Stimulated activated CD8-positive, alpha-beta memory T cell treated with anti-CD3 and anti-CD28 coated beads, Interleukin-7, amount 100 ng/mL, for 4 hours (primary cell): ENCODE measurements at places on chromosomes 1 and 21.

- no peak for DNase-seq
Observed at GRCh38 chr1:41362749-41363590, 1.7 kb downstream of the FOXO6 start.

GRCh38 chr1:91569411-91570119 lies 68.9 kb downstream of the CDC7 start:
- no peak for DNase-seq

DNA sequence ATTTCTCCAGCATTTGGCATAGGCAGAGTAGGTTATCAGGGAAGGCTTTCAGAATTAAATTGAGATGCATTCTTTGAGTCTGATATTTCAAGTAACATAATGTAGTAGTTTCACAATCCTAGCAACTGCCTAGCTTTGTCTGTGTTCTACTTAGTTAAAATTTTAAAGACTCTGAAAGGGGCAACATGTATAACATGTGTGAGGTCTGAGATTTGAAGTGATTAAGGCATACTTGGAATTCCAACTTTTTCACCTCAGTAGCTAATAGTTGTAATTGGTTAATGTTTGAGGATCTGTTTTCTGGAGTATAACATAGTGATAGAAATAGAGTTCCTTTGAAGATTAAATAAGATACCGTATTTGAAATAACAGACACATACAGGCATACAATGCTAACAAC lies 335.2 kb upstream of the BEND5 start:
- DNase-seq, result no peak

- DNase-seq, result no peak
Observed at GRCh38 chr1:222790115-222790514, 24.7 kb upstream of the DISP1 start.

DNA sequence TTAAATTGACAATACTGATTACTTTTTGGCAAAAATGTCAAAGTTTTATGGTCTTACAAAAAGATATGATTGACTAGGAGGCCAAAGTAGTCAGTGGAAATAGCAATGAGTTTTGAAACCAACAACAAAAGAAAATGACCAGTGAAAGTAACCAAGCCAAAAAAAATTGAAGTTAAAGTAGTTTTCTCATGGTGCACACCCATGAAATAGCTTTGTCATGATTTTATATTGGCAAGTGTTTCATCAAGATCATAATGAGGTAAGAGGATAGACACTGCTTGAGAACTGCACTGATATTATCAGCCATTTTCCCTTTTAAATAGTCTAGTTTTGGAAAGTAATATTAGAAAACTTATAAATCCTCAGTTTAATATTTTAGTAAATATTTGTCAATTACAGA lies 206.2 kb upstream of the ADAMTS5 start:
- DNase-seq, result no peak

DNA sequence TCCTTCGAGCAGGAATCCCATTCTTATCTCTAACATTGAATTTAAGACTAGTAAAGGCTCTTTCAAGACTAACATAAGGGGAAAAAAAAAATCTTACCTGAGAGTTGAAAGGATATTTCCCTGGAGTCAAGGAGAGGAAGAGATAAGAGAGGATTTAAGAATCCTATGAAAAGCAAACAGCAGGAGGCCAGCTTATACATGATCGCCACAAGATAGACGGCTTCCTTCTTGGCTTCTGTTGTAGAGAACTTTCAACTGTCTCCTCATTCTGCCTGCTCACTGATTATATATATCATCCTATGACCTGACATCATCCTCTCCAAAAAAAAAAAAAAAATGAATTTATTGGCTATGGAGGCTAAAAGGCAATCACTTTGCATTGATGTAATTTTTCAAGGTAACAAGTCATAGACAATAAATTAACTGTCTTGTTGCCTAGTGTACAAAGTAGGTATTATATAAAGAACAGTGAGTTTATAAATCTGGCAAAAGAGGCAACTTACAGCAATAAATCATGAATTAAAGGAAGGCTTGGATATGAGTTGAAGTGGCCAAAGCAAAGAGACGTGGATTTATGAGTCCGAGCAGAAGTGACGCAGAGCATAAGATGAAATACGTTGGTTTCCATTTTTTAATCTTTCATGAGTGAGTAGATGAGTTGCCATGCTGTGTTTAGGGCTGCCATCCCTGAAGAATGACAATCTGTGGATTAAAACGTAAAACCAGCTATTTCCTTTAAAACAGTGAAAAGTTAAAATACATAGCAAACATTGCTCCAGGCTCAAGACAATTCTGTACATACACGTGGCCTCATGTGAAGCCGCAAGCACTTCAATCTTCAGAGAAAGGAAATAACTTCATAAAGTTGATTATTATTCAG lies at the start of gene UTS2:
UTS2 (minus strand) TSS at position 262 of the 880 bp plus-strand sequence; CDS start at position 200, 62 bp downstream.
- DNase-seq, result no peak

DNA sequence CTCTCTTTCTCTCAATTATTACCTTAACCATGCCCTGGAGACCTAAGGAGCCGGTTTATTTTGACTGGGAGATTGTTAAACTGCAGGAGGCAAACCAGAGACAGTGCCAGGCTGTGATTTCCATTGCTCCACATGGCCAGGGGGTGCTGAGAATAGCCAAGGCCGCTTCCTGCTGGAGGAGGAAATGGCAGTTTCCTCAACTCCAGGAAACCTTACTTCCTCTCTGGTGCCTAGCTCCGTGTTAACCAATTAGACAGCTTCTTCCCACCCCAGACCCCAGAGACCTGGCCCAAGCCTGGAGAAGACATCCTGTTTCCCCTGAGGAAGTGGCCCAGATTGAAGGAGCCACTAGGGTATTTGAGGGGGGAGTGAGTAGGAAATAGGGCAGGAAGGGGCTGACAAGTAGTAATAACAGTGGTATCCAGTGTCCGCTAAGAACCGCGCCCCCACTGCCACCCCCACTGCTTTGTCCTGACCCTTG lies 161.2 kb downstream of the PLPP3 start:
- DNase-seq, result no peak

GRCh38 chr1:248783367-248783766 lies 27.8 kb upstream of the LYPD8 start:
- no peak for DNase-seq

DNA sequence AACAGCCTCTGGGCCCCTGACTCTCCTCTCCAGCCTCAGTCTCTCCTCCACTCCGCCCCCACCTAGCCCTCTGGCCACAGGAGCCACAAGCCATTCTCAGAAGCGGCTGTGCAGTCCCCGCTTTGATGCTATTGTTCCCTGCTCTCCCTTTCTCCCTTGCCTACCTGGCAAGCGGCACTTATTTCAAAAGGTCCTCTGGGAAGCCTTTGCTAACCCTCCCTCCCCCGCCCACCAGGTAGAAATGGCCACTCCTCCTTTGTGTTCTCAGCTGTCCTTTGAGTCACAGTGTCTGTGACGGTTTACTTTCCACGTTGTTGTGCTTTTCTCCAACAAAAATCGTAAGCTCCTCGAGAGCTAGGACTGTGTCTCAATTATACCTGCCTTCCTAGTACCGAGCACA lies 338.4 kb upstream of the PROX1 start:
- no peak for DNase-seq

GRCh38 chr1:203551550-203551949 lies 57.6 kb downstream of the OPTC start:
- DNase-seq, result no peak

- DNase-seq, result no peak
Observed at GRCh38 chr21:17900990-17901385, 81.8 kb upstream of the C21orf91 start.
